ENCODE measurements at places on chromosomes 3 and 15. TPM values are rescaled to one million over a fixed set of nuclear protein-coding genes. Genes with fewer than 3 reads are reported as not detected.

DNA sequence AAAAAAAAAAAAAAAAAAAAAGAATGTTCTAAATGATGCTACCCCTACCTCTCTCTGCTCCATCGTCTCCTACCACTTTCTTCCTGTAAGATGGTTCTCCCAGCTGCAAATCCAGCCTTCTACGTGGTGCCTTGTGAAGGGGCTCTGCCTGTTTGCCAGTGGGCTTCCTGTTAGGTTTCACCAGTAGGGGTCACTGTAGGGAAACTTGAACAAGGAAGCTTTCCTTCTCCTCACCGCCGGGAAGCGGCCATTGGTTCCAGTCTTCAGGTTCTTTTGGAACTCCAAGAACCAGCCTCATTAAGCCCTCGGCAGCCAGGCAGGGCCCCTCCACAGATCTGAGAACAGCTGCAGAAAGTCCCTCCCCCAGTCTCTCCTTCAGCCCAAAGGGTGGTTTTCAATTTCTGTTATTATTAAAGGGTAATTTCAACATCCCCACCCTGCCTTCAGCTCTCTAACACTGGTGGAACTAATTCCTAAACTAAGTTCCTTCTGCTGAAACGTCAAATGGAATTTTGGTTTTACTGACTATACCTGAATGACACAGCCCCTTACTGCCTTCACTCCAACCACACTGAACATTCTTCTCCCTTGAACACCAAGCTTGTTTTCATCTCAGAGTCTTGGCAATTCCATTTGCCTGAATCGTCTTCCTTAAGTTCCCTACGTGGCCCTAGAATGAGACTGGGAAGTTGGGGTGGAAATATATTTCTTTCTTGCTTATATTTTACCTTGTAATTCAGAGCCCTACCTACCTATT, 13.5 kb downstream of the MCCC1 start:
- no peak overlapping the region for H3K27ac ChIP-seq
- H3K4me1 ChIP-seq = no peaks in the 10 kb centered on the region
- no peak overlapping the region for H3K4me3 ChIP-seq

The BNC1 gene
- 0.39 TPM for total RNA-seq

The ZNF620 gene
- 1.9 TPM for total RNA-seq

DNA sequence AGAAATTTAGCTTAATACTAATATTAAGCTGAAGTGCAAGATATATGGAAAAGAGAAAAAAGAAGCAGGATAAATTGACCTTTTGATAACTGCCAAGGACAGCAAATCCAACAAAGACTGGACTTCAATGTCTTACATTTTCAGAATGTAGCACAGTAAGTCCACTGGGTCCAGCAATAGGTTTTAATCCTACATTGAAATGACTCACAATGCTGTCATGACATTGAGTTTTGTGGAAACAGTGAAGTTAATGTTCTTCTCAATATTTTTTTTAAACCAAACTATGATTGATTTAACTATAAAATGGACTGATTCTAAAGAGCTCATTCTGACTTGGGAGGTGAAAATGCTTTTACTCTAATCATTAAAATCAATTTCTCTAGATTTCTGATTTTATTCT, 166.6 kb upstream of the ZNF717 start:
- no peaks in the 10 kb centered on the region for H3K27me3 ChIP-seq
- H3K27ac ChIP-seq = no peak overlapping the region
- no peaks in the 10 kb centered on the region for H3K36me3 ChIP-seq
- DNase-seq = no peak
- H3K4me3 ChIP-seq = no peak overlapping the region
- H3K4me1 ChIP-seq = no peaks in the 10 kb centered on the region

GRCh38 chr3:33704891-33705290, 13.2 kb downstream of the CLASP2 start:
- no peak for DNase-seq
- no peak overlapping the region for H3K27ac ChIP-seq
- no peaks in the 10 kb centered on the region for H3K27me3 ChIP-seq
- no peak overlapping the region for H3K4me3 ChIP-seq
- no peaks in the 10 kb centered on the region for H3K36me3 ChIP-seq
